ENCODE measurements at places on chromosomes 2 and 18. TPM values are rescaled to one million over a fixed set of nuclear protein-coding genes. Genes with fewer than 3 reads are reported as not detected.

- no peak overlapping the region for H3K27ac ChIP-seq
- no peak overlapping the region for H3K4me3 ChIP-seq
- H3K4me1 ChIP-seq, result peaks cover 11% of the 10 kb centered on the region
Measured at GRCh38 chr2:197322724-197323720, 12.4 kb upstream of the ANKRD44 start.

DNA sequence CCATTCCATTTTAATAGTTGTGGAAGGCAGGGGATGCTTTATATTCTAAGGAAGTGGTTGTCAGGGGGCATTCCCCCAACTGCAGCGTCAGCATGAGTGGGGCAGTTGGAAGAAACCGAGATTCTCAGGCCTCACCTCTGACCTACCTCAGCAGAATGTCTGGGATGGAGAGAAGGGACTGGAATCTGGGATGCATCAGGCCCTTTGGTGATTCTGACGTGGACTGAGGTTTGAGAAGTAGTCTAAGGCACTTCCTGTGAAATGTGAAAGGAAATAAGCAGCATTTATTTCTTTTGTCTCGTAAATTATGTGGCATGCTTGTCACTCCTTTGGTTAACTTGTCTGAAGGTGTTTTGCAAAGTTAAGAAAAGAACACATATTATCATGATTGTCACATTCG, 540.7 kb upstream of the NETO1 start:
- no peak for DNase-seq
- H3K36me3 ChIP-seq, result no peaks in the 10 kb centered on the region
- H3K4me3 ChIP-seq, result no peak overlapping the region
- H3K27me3 ChIP-seq, result no peaks in the 10 kb centered on the region
- peaks cover 8% of the 10 kb centered on the region for H3K4me1 ChIP-seq

GRCh38 chr2:58574873-58575272, 333.7 kb upstream of the FANCL start:
- H3K4me3 ChIP-seq, result no peak overlapping the region
- peaks cover 4% of the 10 kb centered on the region for H3K4me1 ChIP-seq
- H3K27ac ChIP-seq, result no peak overlapping the region
- H3K36me3 ChIP-seq, result no peaks in the 10 kb centered on the region
- DNase-seq, result no peak

- H3K36me3 ChIP-seq, result no peaks in the 10 kb centered on the region
- no peaks in the 10 kb centered on the region for H3K4me1 ChIP-seq
- no peak overlapping the region for H3K4me3 ChIP-seq
- no peak for DNase-seq
Measured at GRCh38 chr2:239813261-239814115, 211.7 kb downstream of the NDUFA10 start.

DNA sequence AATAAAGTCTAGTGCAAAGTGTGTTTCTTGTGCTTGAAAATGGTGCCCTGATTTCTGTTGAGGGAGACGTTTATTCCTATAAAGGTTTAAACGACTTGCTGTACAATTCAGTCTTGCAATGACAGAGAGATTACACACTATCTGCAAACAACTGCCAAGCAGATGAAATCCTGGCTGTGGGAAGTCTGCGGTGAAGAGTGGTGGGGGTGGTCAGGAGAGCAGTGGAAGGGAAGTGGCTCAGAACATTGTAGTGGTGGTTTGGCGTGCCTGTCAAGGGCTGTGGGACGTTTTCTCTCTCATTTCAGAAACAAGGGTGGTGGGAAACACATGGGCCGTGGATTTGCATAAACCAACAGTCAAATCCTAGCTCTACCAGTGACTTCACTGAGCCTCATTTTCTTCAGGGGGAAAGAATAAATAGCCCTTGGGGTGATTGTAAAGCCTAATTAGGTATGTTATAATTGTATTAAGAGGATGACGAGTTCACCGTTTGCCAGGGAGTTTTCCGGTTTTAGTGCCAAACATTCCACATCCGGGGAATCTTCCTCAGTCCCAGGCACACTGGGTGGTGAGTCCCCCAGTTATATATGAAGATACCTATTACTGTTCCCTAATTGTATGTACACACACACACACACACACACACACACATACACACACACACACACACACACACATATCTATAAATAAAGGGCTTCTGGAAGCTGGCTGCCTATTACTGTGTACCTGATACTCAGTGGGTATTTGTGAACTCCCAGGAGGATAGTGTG, 115.0 kb downstream of the SPTBN1 start:
- peaks cover 2% of the 10 kb centered on the region for H3K36me3 ChIP-seq
- H3K4me3 ChIP-seq, result peak overlapping the region; percentile 56
- no peaks in the 10 kb centered on the region for H3K27me3 ChIP-seq
- H3K27ac ChIP-seq, result peak overlapping the region; percentile 96
- DNase-seq, result no peak

FHOD3 gene
- 0.73 TPM for total RNA-seq

- H3K36me3 ChIP-seq, result no peaks in the 10 kb centered on the region
- no peak overlapping the region for H3K27ac ChIP-seq
- no peaks in the 10 kb centered on the region for H3K27me3 ChIP-seq
- DNase-seq, result no peak
- H3K4me1 ChIP-seq, result peaks cover 4% of the 10 kb centered on the region
Measured at GRCh38 chr18:27062802-27063201, 122.3 kb downstream of the CHST9 start.

DNA sequence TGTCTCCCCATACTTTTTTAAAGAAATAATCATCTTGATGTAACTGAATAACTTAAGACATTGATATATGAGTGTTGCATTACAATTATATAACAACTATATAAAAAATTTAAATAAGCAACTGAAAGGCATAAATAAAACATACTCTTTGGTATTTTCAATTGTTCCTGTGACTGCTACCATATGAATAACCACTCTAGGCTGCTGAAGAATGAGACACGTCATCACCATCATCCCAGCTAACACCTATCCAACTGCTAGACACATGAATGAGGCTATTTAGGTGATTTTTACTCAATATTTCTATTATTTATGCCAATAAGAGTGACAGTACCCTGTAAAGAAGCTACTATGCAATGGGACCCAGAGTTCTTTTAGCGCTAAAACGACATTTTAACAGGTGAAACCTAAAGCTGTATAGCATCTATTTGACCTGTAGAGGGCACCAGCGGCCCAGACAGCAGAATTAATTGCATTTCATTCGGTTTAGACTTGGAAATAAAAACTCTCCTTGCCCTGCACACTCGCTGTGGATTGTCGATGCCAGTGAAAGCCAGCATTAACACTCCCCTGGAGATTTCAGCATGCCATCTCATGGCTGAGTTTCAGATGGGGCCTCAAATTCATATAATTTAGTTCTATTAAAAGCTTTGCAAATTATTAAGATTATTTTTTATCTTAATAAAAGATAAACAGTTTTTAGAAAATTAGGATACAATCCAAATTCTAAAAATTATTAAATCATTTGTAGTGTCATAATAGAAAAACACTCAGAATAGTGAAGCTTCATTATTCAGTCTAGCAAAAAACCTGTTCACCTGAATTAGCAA, 89.4 kb upstream of the MAP2 start:
- H3K4me1 ChIP-seq, result no peaks in the 10 kb centered on the region
- H3K27me3 ChIP-seq, result peaks cover 22% of the 10 kb centered on the region
- H3K27ac ChIP-seq, result no peak overlapping the region
- no peak for DNase-seq
- H3K4me3 ChIP-seq, result no peak overlapping the region

- peak; percentile 92 for DNase-seq
- H3K4me3 ChIP-seq, result no peak overlapping the region
- no peak overlapping the region for H3K27ac ChIP-seq
- peaks cover 25% of the 10 kb centered on the region for H3K4me1 ChIP-seq
- no peaks in the 10 kb centered on the region for H3K27me3 ChIP-seq
Measured at GRCh38 chr2:224847961-224848850, 132.0 kb upstream of the CCDC195 start.

DNA sequence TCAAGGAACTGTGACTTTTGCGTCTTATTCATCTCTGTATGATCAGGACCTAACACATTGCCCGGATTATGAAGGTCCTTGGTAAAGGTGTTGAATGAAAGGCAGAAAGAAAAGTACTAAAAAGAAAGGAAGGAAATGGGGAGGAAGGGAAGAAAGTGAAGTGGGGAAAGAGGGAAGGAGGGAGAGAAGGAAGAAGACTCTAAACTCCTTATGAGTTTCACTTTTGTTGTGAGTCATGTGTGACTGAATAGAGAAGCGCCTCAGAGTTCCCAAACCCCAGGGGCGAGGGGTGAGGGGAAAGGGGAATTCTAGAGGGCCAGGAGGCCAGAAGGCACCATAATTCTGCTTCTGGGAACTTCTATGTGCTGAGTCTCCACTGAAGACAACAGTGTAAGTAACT, 30.9 kb upstream of the OSBPL6 start:
- no peak for DNase-seq
- no peaks in the 10 kb centered on the region for H3K36me3 ChIP-seq
